ENCODE measurements at places on chromosomes 6 and 20.

- H3K4me1 ChIP-seq = no peaks in the 10 kb centered on the region
- H3K27ac ChIP-seq = no peak overlapping the region
- no peak for DNase-seq
- H3K36me3 ChIP-seq = no peaks in the 10 kb centered on the region
These were observed 28.8 kb downstream of the CST1 start for GRCh38 chr20:23721962-23722361.

DNA sequence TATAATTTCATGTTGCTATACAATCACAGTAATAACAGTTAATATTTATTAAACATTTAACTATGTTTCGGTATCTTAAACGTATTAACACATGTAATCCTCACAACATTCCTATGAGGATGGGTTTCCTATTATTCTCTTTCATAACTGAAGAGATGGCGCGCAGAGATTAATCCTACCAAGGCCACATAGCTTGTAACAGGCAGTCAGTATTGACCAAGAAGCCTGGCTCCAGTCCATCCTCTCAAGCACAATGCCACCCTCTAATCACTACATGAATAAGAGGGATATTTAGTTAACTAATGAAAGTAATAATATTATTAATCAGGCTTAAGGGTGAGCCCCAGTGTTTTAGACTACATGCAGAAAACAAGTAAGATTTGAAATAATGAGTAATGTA lies 149.7 kb upstream of the SIM1 start:
- no peaks in the 10 kb centered on the region for H3K4me1 ChIP-seq
- no peak for DNase-seq

GRCh38 chr20:62134735-62135231 lies 8.4 kb downstream of the PSMA7 start:
- DNase-seq = no peak
- H3K36me3 ChIP-seq = peaks cover 94% of the 10 kb centered on the region
- H3K27ac ChIP-seq = no peak overlapping the region
- no peaks in the 10 kb centered on the region for H3K27me3 ChIP-seq
- H3K4me3 ChIP-seq = no peak overlapping the region

DNA sequence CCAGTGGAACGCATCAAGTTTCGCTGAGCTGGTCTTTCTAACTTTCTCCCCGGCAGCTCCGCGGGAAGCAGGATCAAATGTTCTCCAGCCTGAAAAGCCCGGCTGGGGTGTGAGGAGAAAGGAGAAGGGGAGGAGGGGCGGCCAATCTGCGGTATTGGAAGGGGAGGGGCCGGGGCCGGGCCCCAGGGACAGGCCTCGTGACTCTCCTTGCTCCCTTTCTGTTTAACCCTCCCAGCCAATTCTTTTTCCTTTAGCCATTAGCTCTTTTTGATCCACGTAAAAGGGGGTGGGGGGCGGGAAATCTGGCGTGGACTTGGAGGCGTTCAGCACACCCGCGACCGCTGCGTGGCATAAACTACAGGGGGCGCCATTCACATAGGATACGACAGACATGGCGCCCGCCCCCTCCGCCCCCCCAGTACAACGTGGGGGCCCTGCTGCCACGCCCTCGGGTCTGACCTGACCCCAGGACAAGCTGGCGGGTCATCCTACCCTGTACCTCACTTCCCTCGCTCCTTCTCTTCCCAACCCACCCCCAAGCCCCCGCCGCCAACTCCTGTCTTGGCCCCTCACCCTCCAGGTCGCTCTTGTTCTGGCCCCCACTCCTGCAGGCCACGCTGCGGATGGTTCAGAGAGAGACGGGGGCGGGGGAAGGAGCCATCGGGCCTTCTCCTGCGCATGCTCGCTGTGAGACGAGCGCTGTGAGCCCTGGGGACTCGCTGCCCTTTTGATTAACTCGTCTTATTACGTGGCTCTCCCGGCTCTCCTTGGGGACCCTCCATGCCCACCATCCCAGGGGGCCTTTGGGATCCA lies 7.8 kb upstream of the MDGA1 start:
- DNase-seq = peak; percentile 62
- no peaks in the 10 kb centered on the region for H3K27me3 ChIP-seq
- peak overlapping the region; percentile 48 for H3K4me3 ChIP-seq
- H3K4me1 ChIP-seq = peaks cover 6% of the 10 kb centered on the region
- H3K36me3 ChIP-seq = no peaks in the 10 kb centered on the region

GRCh38 chr6:50442531-50443040 lies 270.7 kb upstream of the TFAP2D start:
- no peaks in the 10 kb centered on the region for H3K27me3 ChIP-seq
- H3K4me1 ChIP-seq = no peaks in the 10 kb centered on the region
- DNase-seq = no peak
- no peak overlapping the region for H3K4me3 ChIP-seq
- no peak overlapping the region for H3K27ac ChIP-seq
- no peaks in the 10 kb centered on the region for H3K36me3 ChIP-seq

GRCh38 chr20:47586649-47587294 lies 85.1 kb downstream of the NCOA3 start:
- no peak for DNase-seq
- H3K27ac ChIP-seq = no peak overlapping the region
- H3K4me1 ChIP-seq = no peaks in the 10 kb centered on the region

GRCh38 chr6:56356426-56356825 lies 109.0 kb upstream of the COL21A1 start:
- no peak overlapping the region for H3K27ac ChIP-seq
- H3K36me3 ChIP-seq = no peaks in the 10 kb centered on the region

DNA sequence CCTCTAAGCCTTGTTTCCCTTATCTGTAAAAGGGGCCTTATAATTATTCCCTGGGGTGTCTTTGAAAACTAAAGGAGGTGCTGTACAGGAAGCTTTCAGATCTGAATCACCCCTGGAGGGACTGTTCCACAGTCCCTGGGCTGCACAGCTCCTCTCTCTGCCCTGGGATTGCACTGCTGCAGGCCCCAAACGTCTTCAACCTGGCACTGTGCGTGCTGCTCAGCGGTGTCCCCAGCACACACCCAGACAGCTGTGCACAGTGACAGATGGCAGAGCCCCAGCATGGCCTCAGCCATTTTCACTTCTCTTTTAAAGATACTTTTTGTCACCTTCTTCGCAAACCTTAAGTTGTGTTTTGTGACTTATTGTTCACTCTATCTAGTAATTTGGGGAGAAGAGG lies 50.7 kb upstream of the INSM1 start:
- no peak for DNase-seq
- H3K4me3 ChIP-seq = no peak overlapping the region
- no peaks in the 10 kb centered on the region for H3K27me3 ChIP-seq
- H3K36me3 ChIP-seq = no peaks in the 10 kb centered on the region
- H3K27ac ChIP-seq = no peak overlapping the region

- H3K36me3 ChIP-seq = peaks cover 16% of the 10 kb centered on the region
- H3K27me3 ChIP-seq = no peaks in the 10 kb centered on the region
- H3K4me3 ChIP-seq = peak overlapping the region; percentile 95
These were observed 725 bp downstream of the OSER1 start for GRCh38 chr20:44209686-44210405.

DNA sequence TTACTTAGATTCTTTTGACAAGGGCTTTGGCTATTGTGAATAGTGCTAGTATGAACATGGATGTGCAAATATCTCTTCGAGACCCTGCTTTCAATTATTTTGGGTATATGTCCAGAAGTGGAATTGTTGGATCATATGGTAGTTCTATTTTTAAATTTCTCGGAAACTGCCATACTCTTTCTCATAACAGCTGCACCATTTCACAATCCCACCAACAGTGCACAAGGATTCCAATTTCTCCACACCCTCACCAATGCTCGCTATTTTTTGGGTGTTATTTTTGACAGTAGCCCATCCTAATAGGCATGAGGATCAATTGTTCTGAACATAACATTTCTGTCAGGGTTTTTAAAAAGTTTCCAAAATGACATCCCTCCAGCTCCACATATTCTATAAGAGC lies 69.2 kb upstream of the ESR1 start:
- H3K27ac ChIP-seq = no peak overlapping the region
- H3K27me3 ChIP-seq = no peaks in the 10 kb centered on the region
- no peaks in the 10 kb centered on the region for H3K4me1 ChIP-seq
- no peak overlapping the region for H3K4me3 ChIP-seq
- no peaks in the 10 kb centered on the region for H3K36me3 ChIP-seq

- no peaks in the 10 kb centered on the region for H3K27me3 ChIP-seq
- no peak overlapping the region for H3K4me3 ChIP-seq
- H3K4me1 ChIP-seq = no peaks in the 10 kb centered on the region
- DNase-seq = no peak
- no peaks in the 10 kb centered on the region for H3K36me3 ChIP-seq
These were observed 344.9 kb downstream of the CDKAL1 start for GRCh38 chr6:20879121-20879520.

- H3K36me3 ChIP-seq = no peaks in the 10 kb centered on the region
- no peaks in the 10 kb centered on the region for H3K4me1 ChIP-seq
- no peaks in the 10 kb centered on the region for H3K27me3 ChIP-seq
- H3K4me3 ChIP-seq = no peak overlapping the region
- DNase-seq = no peak
These were observed 31.2 kb upstream of the SPTLC3 start for GRCh38 chr20:12977328-12978125.

- H3K36me3 ChIP-seq = no peaks in the 10 kb centered on the region
- no peaks in the 10 kb centered on the region for H3K4me1 ChIP-seq
- no peaks in the 10 kb centered on the region for H3K27me3 ChIP-seq
- no peak for DNase-seq
These were observed 62.8 kb upstream of the GTSF1L start for GRCh38 chr20:43789593-43789992.

All from effector memory CD4-positive, alpha-beta T cell (primary cell).